IMR-90 (cell line): ENCODE measurements at places on chromosomes 5 and 9. TPM values are rescaled to one million over a fixed set of nuclear protein-coding genes. Genes with fewer than 3 reads are reported as not detected.
A peak's percentile ranks its signal among the peaks of the same experiment; 100 is the strongest.

The C9 gene
- polyA plus RNA-seq: not detected in 2 replicates

The SEMA6A gene
- 0.27 and 0.50 TPM in 2 replicates for polyA plus RNA-seq

The SVEP1 gene
- polyA plus RNA-seq: 3.8 and 4.8 TPM in 2 replicates

The WDR31 gene
- polyA plus RNA-seq: 0.19 and 0.29 TPM in 2 replicates

The ANKRD34B gene
- polyA plus RNA-seq: not detected in 2 replicates

The ANKRD31 gene
- 0.02 TPM in 1 of 2 replicates, not detected in the other for polyA plus RNA-seq

The PTGER4 gene
- polyA plus RNA-seq: 10.1 and 15.4 TPM in 2 replicates

DNA sequence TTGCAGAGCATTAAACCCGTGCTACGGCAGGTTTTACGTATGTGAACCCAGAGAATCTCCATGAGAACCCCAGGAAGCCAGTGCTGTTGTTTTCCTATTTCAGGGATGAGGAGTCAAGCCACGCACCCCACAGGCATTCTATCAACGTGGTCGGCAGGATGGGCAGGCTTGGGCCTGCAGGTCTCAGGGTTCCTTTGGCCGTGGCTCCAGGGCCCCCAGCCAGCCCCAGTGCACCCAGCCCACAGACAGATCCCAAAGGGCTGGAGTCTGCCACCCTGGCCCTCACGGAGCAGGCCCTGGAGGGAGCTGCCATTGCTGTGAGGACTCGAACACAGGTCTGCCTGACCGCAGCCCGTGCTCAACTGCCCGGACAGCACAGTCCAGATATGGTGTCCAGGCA, 77.1 kb upstream of the STXBP1 start:
- no peak for DNase-seq

DNA sequence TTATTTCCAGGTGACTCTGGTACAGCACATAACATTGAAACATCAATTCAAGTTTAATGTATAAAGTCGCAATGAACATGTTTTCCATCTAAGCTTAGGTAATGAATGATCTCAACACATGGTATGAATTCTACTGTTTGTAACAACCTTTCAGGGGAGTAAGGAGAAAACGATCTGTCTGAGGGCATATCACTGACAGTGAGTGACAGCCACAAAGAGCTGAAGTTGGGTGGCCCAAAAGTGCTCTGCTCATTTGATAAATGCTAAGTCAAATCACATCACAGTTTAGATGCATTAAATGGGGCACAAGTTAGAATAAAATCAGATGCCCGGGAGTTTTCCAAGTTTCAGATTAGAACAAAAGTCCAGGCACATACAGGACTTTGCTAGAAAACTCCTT, 1.2 kb downstream of the FANCC start:
- DNase-seq: no peak

DNA sequence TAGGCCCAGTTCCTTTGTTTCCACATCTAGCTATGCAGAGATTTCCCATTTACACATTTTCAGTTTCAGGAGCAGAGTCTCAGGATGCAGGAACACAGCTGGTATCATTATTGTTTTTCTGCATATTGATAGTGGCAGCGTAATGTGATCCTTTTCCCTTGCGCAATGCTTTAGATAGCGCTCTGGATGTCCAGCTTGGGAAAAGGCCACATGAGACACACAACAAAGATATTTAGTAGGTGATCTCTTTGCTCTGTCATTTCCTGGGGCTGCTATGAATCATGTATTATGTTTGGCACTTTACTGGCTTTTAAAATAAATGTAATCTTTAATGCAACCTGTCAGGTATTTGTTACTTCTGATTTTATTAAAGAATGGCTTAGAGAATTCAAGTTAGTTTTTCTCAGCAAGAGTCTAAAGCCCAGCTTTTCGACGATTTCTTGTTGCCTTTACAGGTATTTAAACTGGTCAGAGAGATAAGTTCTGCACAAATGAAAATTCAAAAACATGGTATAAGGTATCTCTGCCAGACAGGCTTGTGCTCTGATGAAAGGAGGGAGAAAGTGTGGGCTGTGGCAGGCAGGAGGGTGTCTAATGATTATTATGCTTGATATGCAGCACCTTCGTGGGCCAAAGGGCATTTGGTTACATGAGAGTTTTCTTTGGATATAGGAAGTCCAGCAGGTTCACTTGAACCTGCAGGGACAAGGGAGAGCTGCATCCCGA, 42.2 kb downstream of the PTTG1 start:
- peak; percentile 93 for DNase-seq

DNA sequence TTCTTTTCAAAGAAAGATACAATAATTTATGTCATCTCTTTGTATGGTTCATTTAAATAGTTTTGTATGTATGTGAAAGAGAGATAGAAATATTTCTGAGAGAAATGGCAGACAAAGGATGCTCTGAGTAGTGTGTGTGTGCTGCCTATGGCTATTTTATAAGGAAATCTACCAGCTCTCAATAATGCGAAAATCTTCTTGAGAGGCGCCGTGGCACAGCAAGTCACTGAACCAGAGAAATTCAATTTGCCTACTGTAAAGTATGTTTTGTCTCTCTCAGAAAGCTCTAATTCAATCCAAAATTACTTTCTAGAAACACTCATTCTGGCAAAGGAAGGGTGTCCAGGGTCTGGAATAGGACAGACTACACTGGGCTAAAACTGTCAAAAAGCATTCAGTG, 1981.1 kb downstream of the EFNA5 start:
- no peak for DNase-seq

GRCh38 chr9:38720083-38720745, at the start of gene FAM240B:
Gene FAM240B, minus strand, starts transcription at chr9:38720133. Its CDS starts 16,134 bp downstream, at chr9:38703999.
- DNase-seq: no peak

DNA sequence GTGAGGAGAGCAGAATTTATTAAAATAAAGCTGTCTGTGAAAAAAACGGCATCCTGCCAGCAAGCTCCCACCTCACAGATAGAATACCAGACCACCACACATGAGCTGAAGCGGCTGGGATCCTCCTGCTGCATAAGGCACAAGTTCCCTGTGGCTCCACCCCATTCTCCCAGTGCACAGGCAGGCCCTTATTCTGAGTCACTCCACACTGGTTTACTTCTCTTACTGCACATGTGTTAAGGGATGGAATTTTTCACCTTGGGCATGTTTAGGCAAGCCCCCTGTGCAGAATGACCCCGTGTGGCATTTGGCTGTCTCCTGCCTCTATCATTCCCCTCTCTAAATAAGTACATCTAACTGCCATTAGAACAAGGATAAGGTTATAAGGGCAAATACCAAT, 115.0 kb upstream of the ELAVL2 start:
- no peak for DNase-seq

DNA sequence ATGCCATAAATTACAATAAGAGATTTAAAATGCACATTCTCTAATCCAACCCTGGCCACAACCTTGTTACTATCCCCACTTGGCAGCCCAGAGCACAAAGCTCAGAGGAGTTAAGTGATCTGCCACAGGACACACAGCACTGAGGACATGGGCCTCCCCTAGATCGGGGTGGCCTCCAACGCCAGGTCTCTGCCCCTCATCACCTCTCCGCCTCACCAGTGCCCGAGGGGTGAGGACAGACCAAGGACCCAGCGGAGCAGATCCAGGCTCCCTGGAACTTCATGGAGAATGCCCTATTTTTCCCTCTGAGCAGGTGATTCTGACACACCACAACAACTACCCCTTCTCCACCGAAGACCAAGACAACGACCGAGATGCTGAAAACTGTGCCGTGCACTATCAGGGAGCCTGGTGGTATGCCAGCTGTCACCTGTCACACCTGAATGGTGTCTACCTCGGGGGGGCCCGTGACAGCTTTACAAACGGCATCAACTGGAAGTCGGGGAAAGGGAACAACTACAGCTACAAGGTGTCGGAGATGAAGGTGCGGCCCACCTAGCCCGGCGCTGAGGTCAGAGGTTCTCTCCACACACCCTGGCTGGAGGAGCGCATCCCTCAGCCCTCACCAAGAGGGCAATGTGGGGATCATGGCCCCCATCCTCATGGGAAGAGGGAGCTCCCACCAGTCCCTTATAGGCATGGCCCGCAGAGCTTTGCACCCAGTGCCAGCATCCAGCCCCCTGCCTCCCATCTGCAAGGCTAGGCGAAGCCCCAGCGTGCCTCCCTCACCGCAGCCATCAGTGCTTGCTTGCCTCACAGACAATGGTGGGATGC, 12.5 kb upstream of the FCN2 start:
- DNase-seq: no peak

- no peak for DNase-seq
Observed at GRCh38 chr9:69046723-69047122, 11.2 kb downstream of the FXN start.

GRCh38 chr9:98836206-98836605, 28.7 kb downstream of the GALNT12 start:
- no peak for DNase-seq

DNA sequence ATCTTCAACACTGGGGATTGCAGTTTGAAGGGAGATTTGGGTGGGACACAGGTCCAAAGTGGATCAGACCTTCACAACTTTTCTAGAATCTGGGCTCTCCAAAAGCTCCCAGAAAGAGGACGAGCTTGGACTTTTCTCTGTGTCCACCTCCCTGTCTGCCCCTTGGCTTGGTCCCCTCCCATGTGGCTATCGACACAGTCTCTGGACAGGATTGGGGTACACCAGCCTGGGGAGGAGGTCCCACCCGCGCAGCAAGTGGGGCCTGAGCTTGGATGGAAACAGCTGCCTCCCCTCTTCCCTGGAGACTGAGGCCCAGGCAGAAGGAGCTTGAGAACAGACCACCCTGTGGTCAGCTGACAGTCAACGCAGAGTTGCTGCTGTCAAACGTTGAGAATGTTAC, 84.6 kb upstream of the FCN1 start:
- no peak for DNase-seq

- no peak for DNase-seq
Observed at GRCh38 chr5:115151208-115151805, 18.4 kb downstream of the TRIM36 start.

- DNase-seq: no peak
Observed at GRCh38 chr5:128681764-128682592, 143.9 kb upstream of the FBN2 start.

- DNase-seq: no peak
Observed at GRCh38 chr9:12716823-12717600, 23.8 kb downstream of the TYRP1 start.

DNA sequence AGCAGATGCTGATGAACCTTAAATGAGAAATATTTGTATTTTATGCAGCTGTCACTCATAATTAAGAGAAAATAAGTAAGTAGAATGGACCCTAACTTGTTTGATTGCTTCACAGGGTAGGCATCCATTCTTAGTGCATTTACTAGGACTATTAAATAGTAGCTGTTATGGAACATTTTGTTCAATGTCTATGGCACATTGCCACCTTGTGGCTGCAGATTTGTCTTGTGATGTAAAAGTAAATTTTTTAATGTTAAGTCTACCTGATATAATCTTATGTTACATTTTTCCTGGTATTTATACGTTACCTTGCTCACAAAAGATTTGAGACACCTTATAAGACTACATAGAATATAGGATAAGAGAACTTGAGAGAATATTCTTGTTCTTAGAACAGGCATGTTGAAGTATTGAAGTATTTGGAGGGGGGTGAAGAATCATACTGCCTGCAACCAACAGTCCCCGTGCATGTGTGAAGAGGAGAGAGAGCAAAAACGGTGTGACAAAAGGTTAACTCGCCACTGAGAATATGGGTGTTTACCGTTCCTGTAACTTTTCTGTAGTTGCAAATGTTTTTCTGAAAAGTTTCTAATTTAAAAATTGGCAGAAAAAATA, 161.1 kb downstream of the MAST4 start:
- DNase-seq: peak; percentile 44

GRCh38 chr9:119148855-119149254, 220.4 kb downstream of the BRINP1 start:
- no peak for DNase-seq

DNA sequence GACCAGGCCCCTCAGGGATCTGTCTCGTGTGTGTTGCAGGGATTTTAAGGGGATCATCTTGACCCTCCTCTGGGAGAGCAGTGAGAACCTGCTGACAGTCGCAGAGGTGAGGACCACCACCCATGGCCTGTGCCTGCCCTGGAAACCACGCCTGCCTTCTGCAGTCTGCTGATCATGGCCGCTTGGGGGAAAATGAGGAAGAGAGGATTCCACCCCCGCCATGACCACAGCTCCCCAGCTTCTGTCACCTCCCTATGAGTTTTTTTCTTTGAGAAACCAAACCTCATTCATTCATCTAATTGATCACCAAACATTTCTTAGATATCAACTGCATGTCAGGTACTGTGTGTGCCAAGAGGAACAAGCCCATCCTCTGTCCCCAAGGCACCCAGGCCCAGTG, 46.3 kb upstream of the TDRD7 start:
- no peak for DNase-seq

DNA sequence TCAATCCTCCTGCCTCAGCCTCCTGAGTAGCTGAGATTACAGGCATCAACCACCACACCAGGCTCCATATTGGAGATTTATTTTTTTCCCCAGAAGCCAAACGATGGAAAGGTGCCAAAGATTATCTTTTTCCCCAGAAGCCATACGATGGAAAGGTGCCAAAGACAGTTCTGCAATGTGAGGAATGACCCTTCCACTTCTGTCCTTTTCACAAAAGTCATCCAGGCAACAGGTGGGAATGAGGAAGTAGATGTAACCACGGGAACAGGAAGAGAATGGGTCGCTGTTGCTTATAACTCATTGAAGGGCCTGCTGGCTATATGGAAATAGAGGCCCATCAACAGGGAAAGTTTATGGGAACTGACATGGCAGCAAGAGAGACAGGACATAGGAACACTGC, 233.7 kb upstream of the MSX2 start:
- DNase-seq: no peak

GRCh38 chr5:65157906-65158603, 323.7 kb downstream of the ADAMTS6 start:
- DNase-seq: no peak

DNA sequence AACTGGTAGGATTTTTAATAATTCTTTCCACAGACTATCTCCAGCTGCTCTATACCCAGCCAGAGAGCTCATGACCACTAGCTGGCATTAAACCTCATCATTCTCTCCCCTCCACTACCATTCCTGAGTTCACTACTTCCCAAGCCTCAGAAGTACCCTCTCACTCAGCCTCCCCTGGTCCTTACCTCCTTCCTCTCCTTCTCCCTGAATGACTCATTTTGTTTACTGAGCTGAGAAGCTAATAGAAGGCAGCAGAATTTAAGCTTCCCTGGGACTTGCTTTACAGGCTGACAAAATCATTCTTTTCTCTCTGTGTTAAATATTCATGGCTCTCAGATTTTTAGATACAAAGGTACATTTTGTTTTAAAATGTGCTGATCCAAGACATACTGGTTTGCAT, 305.4 kb downstream of the TLR4 start:
- DNase-seq: no peak

DNA sequence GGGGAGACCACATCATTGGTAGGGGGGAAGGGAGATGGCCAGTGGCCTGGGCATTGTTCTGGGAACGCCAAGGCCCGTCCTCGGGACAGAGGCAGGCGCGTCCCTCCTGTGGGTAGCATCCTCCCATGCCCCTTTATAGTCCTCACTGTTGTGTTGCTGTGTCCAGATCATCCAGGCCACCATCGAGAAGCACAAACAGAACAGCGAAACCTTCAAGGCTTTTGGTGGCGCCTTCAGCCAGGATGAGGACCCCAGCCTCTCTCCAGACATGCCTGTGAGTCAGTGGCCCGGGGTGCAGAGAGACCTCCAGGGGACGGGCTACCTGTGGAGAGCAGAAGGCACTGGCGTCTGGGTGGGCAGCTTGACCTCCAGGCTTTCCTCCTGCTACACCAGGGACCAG, 38.4 kb upstream of the SUSD3 start:
- DNase-seq: no peak

- DNase-seq: no peak
Observed at GRCh38 chr9:92730897-92731296, 33.7 kb downstream of the BICD2 start.

- DNase-seq: no peak
Observed at GRCh38 chr9:99305820-99306811, 84.0 kb downstream of the SEC61B start.

- DNase-seq: no peak
Observed at GRCh38 chr5:154727361-154727760, 27.8 kb upstream of the LARP1 start.
